ENCODE measurements at places on chromosomes 2 and 18. TPM values are rescaled to one million over a fixed set of nuclear protein-coding genes. Genes with fewer than 3 reads are reported as not detected.

Gene TNFAIP6
- 1.3 TPM for total RNA-seq

Gene EML4
- 21.0 TPM for total RNA-seq

Gene RNASEH1
- total RNA-seq: 65.5 TPM

Gene SAG
- not detected for total RNA-seq

Gene ACMSD
- total RNA-seq: not detected

Gene ANKMY1
- total RNA-seq: 9.6 TPM

Gene CTNNA2
- total RNA-seq: 0.89 TPM

Gene GAL3ST2
- 0.36 TPM for total RNA-seq

Gene SLC14A1
- not detected for total RNA-seq

Gene REEP1
- 0.62 TPM for total RNA-seq

Gene GPR45
- not detected for total RNA-seq

Gene TXNDC2
- total RNA-seq: 0.12 TPM

Gene CNDP1
- total RNA-seq: not detected

Gene TGFA
- total RNA-seq: 8.7 TPM

Gene TEX44
- not detected for total RNA-seq

Gene MATN3
- 13.7 TPM for total RNA-seq

Gene KCNIP3
- total RNA-seq: 1.7 TPM

Gene MYOM1
- total RNA-seq: 0.25 TPM

Gene IL36A
- total RNA-seq: not detected

Gene TCF23
- total RNA-seq: not detected

Gene C1QL2
- total RNA-seq: 0.09 TPM

Gene SPEG
- 5.2 TPM for total RNA-seq

Gene ZNF521
- total RNA-seq: not detected

Gene ARHGAP15
- not detected for total RNA-seq

Gene SEMA4F
- total RNA-seq: 8.8 TPM

Gene RGPD4
- 0.08 TPM for total RNA-seq

Gene COL4A4
- total RNA-seq: 1.0 TPM

Gene ARHGEF33
- total RNA-seq: 0.10 TPM

Gene MARCO
- total RNA-seq: 0.23 TPM

Gene MYO5B
- total RNA-seq: 11.8 TPM

Gene FTCDNL1
- 1.8 TPM for total RNA-seq

Gene TTN
- under 0.01 TPM for total RNA-seq

Gene SPDYA
- total RNA-seq: 0.14 TPM

Gene LRRC30
- not detected for total RNA-seq

Gene PIAS2
- total RNA-seq: 9.1 TPM

Gene SGPP2
- total RNA-seq: 0.33 TPM

Gene LIPG
- total RNA-seq: 0.06 TPM

Gene MYL1
- total RNA-seq: not detected

Gene SKA1
- 12.8 TPM for total RNA-seq

Gene MAP3K19
- not detected for total RNA-seq

Gene RESP18
- total RNA-seq: not detected

Gene PPP1CB
- 70.3 TPM for total RNA-seq
